ENCODE measurements at places on chromosomes 3 and 15.

GRCh38 chr15:45441686-45442085 lies 63.3 kb upstream of the GATM start:
- DNase-seq: peak; percentile 22

DNA sequence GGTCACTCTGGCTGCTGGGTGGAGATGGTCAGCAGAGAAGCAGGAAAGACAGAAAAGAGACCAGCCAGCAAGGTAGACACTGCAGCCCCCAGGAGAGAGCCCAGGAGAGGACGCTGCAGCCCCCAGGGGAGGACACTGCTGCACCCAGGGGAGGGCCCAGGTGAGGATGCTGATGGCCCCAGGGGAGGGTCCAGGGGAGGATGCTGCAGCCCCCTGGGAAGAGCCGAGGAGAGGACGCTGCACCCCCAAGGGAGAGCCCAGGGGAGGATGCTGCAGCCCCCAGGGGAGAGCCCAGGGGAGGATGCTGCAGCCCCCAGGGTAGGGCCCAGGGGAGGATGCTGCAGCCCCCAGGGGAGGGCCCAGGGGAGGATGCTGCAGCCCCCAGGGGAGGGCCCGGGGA lies 196.7 kb upstream of the NSMCE3 start:
- no peak for DNase-seq

- DNase-seq: peak; percentile 88
These were observed 752.1 kb upstream of the ALCAM start for GRCh38 chr3:104614564-104614963.

GRCh38 chr15:78083687-78084448 lies 6.4 kb upstream of the TBC1D2B start:
- no peak for DNase-seq

- no peak for DNase-seq
These were observed 54.0 kb upstream of the EIF1B start for GRCh38 chr3:40255532-40255931.

GRCh38 chr3:98555025-98555379 lies 23.2 kb downstream of the GPR15 start:
- no peak for DNase-seq

- no peak for DNase-seq
These were observed 44.3 kb upstream of the GCNT3 start for GRCh38 chr15:59567324-59567723.

GRCh38 chr3:150739200-150739863 lies 23.6 kb downstream of the SIAH2 start:
- no peak for DNase-seq

DNA sequence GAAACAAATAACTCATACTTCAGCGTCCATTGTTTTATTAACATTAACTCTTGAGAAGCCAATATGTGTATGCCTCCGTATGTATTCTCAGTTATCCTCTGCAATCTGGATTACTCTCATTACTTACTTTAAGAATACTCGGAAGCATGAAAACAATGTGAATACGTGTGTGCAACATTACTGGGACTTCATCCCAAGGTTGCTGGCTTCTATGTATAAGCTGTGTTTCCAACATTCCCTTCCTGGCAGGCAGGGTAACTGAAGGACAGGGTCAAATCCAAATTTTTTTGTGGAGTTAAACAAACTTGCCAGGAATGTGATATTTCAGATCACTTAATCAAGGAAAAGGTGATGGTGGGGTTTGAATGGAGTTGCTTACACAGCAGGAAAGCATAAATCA lies 34.5 kb upstream of the NR1I2 start:
- DNase-seq: no peak

DNA sequence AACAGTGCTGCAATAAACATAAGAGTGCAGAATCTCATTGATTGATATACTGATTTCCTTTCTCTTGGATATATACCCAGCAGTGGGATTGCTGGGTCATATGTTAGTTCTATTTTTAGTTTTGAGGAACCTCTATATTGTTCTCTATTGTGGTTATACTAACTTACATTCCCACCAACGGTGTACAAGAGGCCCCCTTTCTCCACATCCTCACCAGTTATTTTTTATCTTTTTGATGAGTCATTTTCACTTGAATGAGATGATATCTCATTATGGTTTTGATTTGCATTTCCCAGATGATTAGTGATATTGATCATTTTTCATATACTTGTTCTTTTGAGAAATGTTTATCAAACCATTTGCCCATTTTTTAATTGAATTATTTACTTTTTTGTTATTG lies 12.4 kb upstream of the IREB2 start:
- DNase-seq: no peak

DNA sequence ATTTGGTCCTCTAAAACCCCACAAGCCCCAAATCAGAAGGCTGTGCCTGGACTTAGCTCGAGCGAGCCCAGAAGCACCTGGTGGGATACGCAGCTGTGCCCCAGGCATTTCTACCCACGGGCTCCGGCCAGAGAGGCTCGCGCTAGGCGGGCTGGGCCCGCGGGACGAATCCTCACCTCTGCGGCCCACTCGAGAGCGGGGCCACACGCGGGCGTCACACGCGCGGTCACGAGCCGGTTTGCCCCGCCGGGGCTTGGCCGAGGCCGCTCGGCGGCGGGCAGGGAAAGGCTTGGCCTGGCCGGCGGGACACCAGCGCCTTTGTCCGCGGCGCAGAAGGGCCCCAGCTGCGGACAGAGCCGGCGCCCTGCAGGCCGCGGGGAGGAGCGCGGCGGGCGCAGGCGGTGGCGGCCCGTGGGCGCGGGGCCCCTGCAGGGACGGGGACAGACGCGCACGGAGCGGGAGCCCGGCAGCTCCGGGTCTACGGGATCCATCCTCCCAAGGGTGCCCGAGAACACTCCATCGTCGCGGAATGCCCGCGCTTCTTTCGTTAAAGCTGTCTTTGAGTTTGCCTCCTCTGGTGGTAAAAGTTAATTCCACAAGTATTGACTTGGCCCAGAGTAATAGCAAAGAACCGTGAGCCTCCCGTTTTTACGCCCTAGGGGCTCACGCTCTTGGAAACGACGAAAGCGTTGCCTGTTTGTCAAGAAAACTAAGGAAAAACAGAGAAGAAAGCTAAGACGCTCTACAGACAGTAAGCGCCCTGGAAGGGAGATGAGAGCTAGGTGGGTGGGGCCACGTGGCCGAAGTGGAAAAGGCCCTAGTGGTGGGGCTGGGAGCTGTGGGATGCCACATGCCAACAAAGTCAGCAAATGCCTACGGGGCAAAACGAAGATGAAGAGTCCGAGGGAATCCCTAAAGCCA lies 26.4 kb downstream of the TYRO3 start:
- DNase-seq: peak; percentile 47

GRCh38 chr3:184738982-184739381 lies 27.1 kb upstream of the MAGEF1 start:
- DNase-seq: no peak

- DNase-seq: no peak
These were observed 127.9 kb downstream of the CHL1 start for GRCh38 chr3:324423-324822.
